ENCODE measurements at places on chromosomes 6 and 20.

- DNase-seq: no peak
These were observed 187.6 kb downstream of the CD83 start for GRCh38 chr6:14305131-14305530.

DNA sequence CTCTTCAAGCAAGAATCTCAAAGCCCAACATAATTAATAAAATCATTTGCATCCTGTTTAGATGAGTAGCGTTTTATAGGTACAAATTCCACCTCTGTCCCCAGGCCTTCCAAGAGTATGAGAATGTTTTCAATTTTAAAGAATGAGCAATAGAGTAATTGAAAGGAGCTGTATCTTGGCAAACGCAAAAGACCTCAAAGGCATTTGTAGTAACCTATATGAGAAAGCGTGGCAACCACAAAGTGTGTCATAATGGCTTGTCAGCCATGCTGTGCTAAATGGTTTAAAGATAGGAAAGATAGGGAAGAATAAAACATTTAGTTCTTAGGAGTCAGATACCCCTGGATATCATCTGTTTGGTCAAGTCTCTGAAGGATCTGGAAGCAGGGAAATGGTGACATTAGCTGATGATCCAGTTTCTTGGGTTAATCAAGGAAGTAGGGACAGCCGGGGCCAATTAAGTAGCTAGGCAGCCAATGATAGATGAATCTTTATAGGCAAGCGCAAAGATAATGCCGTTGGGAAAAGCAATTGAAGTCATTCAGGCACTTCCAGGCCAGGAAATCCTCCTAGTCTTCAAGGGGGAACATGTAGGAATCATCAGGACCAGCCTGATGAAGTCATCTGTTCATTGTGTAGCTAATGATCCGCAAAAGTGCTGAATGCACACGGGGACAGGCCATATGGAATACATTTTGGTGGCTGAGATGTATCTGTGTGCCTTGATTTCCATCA lies 71.5 kb upstream of the ISM1 start:
- no peak for DNase-seq

GRCh38 chr6:156618600-156619205 lies 158.5 kb upstream of the ARID1B start:
- DNase-seq: no peak

GRCh38 chr6:144087789-144088426 lies 7.5 kb downstream of the SF3B5 start:
- no peak for DNase-seq

- no peak for DNase-seq
These were observed 98.3 kb downstream of the AIG1 start for GRCh38 chr6:143159001-143159400.

DNA sequence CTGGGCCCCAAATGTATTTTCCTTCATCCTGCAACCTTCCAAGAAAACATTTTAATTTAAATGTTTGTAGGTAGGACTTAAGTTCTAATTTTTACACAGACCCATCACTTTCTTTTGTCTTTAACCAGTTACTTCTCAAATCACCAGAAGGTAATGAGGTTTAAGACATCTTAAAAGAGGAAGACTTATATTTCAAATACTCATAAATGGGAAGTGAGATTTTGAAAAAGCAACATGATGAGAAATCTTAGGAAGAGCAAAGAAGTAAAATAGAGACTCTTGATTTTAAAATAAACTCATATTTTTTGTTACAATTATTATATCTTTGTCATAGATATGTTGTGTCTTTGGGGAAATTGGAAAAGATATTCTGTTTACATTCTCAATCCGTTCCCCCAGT lies 82.3 kb downstream of the SYNE1 start:
- no peak for DNase-seq

- peak; percentile 54 for DNase-seq
These were observed 4.7 kb downstream of the CITED2 start for GRCh38 chr6:139369568-139370282.

DNA sequence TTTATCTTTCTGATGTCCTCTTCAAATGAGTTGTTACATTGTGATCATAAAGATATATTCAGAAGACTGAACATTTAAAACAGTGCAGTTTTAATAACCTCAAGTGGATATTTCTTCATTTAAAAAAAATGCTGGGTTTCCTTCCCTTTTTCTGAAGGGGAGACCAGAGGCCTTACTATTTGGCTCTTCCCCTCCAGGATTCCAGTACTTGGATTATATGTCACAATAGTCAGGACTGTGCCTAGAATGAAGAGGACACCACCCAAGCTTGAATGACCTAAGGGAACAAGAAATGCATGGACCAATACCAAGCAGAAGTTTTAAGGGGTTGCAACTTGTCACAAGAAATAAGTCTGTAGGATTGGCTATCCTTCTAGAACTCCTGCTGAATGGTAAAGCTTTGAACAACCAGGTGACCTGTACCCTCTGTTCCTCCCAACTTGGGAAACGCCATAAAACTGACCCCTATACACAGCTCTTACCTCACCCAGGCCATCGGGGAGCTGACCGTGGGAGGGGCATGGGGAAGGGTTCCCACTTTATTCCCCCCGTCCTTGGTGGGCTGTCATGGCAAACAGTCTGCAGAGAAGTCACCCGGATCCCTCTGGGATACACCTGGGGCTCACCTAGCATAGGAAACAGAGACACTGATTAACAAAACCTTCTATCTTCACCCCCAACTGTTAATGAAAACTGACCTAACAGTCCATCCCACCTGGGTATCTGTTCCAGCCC lies 2.0 kb downstream of the FRS3 start:
- DNase-seq: no peak

GRCh38 chr6:6377621-6378020 lies 57.2 kb upstream of the F13A1 start:
- no peak for DNase-seq

GRCh38 chr6:34696189-34696738 lies 303 bp downstream of the ILRUN start:
- DNase-seq: no peak

GRCh38 chr6:136180704-136181511 lies 69.2 kb downstream of the MTFR2 start:
- DNase-seq: no peak

DNA sequence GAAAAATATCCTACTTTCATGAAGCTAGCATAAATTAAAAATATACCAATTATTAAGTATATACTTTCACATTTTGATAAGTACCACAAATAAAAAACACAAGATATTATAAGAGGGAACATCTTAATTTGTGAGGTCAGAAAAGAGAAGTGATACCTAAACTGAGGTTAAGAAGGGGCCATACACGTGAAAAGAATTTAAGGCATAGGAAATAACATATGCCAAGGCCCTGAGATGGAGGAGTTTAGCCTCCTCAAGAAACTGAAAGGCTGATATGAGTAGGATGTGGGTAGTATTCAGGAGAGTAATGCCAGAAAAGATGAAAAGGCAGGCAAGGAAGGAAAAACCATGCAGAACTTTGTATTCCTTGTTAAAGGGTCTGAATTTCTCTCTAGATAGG lies 116.6 kb upstream of the HTR1E start:
- DNase-seq: no peak

GRCh38 chr6:161271343-161272030 lies 2.4 kb downstream of the AGPAT4 start:
- DNase-seq: no peak

DNA sequence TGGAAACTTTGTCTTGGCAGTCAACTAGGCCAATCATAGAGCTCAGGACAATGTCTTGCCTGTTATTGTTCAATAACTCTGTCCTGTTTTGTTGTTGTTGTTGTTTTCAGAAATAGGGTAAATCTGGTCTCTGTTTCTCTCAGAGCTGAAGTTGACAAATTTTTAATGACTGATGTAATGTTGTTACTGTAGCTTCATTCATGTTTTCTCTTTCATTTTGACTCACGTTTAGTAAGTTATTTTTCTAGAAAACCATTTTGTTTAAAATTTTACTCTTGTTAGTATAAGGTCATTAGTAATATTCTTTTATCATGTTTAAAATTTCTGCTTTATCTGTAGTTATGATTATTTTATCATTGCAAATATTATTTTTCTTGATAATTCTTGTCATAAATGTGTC lies 51.6 kb upstream of the GRIK2 start:
- no peak for DNase-seq

GRCh38 chr6:42021847-42022754 lies 28.2 kb upstream of the TAF8 start:
- DNase-seq: no peak

Data from epithelial cell of proximal tubule (primary cell).